Mesendoderm (in vitro differentiated cells): ENCODE measurements at places on chromosomes 12 and 14.

DNA sequence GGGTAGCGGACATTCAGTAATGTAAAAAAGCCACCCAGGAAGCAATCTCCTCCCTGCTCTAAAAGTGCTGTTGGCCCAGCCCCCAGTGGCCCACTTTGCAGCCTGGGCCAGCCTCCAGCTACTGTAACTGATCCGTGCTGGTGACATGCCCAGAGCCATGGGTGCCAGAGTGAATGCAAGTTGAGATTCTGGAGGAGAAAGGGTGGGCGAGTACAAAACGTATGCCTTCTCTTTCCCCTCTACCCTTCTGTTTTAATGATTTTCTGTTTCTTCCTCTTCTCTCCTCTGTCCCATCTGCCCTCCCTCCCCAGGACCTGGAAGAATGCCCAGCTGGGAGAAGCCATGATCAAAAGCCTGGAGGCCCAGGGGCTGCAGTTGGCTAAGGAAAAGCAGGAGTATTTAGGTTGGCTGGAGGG, 16.9 kb downstream of the PLEKHD1 start:
- DNase-seq, result no peak

DNA sequence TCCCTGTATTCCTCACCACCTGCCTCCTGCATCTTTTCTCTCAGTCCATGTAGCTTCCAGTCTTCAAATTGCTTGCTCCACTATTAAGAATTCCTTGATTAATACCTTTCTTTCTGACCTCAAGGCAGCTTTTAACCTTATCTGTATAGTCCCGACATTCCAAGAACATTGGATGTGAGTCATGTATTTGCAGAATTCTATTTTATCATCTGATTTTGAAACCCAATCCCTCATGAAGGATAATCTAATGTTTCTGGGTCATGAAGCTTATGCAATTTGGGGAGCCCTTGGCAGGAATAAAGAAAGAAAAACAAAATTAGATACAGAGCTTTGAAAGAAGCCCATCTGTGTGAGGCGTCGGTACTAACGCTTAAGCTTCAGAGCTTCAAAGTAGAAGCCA, 63.4 kb upstream of the CCND2 start:
- no peak for DNase-seq

GRCh38 chr12:6090803-6091202, 33.7 kb downstream of the VWF start:
- DNase-seq, result no peak

DNA sequence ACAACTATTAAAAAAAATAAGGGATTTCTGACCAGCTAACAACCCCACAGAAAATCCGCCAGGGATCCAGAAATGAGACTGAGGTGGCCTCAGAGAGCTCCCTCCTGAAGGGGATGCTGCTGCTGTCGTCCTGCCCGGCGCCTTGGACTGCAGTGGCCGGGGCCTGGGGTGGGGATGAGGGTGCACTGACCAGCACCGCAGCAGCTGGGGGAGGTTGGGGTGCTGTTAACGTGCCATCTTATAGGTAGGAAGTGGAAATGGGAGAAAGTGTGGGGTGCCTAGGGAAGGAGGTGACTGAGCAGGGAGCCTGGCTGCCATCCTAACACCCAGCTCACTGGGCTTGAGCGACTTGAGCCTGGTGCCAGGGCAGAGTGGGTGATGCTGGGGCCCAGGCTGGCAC, 32.0 kb downstream of the DDX11 start:
- DNase-seq, result no peak

DNA sequence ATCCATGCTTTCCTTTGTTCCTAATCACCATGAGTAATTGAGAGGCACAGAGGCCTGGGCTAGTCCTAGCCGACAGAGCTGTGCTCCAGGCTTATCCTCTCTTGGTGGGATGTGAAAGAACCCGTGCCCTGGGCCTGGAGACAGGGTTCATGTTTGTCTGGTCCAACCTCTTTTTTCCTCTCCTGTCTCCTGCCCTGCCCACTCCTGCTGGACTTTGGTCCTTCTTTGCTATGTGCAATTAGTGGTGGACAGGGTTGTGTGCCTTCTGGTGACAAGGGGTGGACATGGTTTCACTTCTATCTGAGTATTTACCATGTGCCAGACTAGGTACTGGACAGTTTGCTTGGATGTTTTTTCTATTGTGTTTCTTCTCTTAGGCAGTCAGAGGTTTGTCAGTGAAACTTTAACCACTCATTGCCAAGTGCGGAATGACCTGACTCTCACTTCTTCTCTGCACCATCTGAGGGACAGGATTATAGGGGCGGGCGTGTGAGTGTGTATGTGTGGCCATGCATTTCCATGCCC, 126.1 kb downstream of the SMOC1 start:
- DNase-seq, result no peak
